ENCODE measurements at places on chromosomes 5 and 9. TPM values are rescaled to one million over a fixed set of nuclear protein-coding genes. Genes with fewer than 3 reads are reported as not detected.

Gene RASEF
- 0.05 TPM for total RNA-seq

Gene FGFR4
- total RNA-seq, result 2.3 TPM

Gene PCDHA9
- not detected for total RNA-seq

Gene LURAP1L
- 2.2 TPM for total RNA-seq

Gene ADGRD2
- not detected for total RNA-seq

Gene IL33
- 19.1 TPM for total RNA-seq

Gene PCSK1
- total RNA-seq, result not detected

Gene ADAMTS12
- 1.7 TPM for total RNA-seq

Gene SPARC
- total RNA-seq, result 435 TPM

Gene GRXCR2
- 9.6 TPM for total RNA-seq

Gene S1PR3
- total RNA-seq, result 28.2 TPM

GRCh38 chr5:140033037-140033760, 9.9 kb downstream of the NRG2 start:
- DNase-seq, result no peak

DNA sequence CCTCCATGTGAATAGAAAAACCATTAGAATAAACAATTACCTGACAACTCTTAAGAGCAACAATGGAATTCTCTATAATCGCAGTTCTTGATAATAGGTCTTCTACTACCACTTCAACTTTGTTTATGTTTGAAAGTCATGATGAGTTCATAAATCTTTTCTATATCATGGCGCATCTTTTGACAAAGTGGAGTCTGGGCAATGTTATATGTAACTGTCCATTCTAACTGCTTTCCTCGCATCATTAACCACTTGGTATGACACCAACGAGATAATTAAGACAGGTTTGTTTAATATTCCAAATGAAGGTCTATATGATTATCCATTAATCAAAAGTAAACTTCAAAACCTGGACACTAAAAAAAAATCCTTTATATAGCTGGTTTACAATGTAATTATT, 272.0 kb downstream of the DENND1A start:
- DNase-seq, result no peak

GRCh38 chr9:224026-224425, 9.4 kb downstream of the DOCK8 start:
- DNase-seq, result no peak

- DNase-seq, result no peak
Measured at GRCh38 chr5:168342151-168342825, 50.8 kb downstream of the WWC1 start.

GRCh38 chr9:20791682-20792081, 107.6 kb downstream of the FOCAD start:
- DNase-seq, result no peak

DNA sequence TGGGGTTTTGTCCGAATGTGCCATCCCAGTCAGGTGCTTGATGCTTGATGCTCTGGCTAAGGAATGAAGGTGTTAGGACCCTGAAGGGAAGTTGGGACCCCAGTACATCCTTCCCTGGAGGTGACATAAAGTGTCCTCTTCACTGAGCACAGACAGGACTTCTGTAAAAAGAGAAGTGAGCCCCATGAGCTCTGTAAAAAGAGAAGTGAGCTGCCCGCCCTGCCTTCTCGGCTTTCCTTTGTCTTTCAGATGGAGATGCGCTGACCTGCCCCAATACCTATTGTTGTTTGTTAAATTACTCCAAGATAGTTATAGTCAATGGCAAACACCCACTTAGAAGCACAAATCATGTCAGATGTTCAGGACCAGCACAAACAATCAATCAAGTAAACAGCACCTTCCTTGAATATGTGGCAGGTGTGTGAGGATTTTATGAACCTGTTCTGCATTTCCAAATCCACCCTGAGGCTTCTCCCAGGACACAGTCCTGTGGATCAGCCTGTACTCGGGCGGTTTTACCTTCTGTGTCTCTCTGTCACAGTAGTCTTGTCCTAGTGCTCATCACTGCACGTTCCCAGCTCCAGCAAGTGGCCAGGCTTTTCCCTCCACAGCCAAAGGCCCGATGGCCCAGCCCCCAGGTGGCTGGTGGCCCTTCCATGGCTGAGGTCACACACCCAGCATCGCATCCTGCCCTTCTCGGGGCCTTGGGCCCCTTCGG, 191.4 kb downstream of the MTRR start:
- DNase-seq, result no peak

DNA sequence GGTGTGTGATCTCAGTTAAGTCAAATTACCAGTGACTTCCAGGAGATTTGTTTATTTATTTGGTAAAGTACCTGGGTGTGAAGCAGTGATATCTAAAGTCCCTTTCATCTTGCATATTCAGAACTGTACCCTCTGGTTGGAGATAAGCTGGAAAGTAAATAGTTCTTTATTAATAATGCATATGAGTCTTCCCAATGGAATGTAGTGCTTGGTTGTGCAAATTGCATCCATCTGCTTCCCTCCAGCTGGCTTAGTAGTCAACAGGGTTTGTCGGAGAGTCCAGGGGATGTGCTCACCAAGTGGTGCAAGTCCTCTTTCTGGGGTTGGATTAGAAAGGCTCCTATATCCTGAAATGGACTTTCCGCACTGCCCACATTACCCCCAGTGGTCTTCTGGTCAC, 42.0 kb downstream of the TRPM3 start:
- no peak for DNase-seq

GRCh38 chr5:83848941-83849340, 128.3 kb upstream of the HAPLN1 start:
- DNase-seq, result no peak

DNA sequence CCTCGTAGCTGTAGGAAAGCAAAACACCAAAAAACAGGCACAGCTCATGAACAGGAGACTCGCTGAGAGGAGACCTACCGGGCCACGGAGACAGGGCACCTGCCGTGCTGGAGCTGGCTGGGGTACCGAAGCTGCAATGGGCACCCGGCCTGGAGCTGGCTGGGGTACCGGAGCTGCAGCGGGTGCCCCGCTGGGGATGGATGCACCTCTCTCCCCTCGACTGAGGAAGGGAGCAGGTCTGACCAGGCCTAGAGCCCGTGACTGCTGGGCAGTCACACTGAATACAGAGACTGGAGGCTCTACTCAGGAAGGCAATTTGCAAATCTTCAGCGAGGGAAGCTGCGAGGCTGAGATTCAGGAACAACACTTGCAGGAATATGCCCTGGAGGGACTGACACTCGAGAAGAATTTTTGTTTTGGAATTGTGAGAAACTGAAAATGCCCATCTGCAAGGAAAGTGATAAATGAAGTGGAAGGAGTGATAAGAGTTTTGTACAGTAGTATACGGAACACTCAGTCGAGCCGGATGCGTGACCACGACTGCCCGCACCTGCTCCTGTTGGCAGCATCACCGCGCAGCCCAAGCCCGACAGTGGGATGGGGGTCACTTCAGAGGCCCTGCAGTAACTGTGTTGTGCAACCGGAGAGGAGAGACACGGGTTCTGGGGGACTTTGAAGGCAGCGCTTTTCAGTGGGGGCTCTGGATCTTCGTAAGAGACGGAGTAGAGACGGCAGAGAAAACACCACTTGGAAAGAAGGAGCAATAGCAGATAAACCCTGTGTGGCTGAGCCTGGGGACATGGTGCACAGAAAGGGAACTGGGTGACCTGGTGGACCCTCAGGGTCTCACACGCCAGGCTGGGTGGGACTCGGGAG, 27.9 kb upstream of the LPCAT1 start:
- DNase-seq, result no peak

DNA sequence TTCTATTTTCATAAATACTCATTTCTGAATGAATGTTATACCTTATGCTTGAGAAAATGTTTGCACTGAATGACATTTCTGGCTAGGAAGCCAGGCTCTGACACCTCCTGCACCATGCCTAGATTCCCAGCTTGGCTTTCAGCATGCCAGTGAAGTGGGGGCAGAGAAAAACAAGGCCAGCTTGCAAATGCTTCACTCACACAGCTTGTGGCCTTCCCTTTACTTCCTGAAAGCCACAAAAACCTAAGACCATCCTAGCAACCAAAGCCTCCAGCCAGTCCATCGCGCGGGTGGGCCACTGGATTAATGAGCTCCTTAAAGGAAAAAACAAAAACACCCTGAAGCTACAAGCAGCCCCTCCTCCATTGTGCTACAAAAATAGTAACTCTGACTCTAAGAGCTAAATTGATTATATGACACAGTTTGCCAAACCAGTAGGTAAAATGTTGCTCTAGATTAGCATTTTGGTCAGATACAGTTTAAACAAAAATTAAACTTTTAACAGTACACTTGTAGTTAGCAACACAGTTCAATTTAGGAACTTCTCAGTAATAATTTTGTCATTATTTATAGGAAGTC, 159.9 kb downstream of the TSSK1B start:
- DNase-seq, result no peak

DNA sequence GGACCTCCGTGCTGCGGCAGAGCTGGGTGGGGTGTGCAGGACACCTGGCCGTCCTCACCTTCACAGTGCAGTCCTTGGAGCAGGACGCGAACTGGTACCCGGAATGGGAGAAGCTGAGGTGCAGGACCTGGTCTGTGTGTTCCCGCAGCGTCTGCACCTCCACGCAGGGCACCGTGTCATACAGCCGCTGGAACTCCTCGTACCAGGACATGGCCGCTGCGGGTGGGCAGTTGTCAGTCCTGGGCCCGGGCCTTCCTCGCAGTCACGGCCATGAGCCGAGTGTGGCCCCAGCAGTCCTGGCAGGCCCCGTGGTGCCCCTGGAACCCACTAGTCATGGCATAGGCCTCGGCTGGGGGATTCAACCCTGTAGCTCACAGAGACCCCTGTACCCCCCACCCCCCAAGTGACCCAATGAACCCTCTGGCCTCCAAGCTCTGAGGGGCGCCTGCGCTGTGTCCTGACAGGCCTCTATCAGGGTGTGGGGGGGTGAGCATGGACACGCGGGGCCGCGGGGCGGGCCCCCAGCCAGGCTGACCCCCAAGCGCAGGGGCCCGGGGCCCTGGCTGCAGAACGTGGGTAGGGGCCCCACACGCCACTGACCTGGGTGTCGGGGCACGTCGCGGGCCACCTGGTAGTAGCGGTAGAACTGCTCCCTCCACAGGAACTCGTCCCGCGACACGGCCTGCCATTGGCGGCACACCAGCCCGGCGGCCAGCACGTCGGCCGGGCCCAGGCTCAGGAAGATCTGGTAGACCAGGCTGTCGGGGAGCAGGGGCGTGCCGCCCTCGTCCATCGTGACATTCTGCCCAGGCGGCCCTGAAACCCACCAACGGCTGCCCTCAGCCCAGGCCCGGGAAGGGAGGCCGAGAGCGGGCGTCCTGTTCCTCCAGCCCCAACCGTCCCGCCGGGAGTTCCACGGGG, 987 bp downstream of the FBXW5 start:
- no peak for DNase-seq

DNA sequence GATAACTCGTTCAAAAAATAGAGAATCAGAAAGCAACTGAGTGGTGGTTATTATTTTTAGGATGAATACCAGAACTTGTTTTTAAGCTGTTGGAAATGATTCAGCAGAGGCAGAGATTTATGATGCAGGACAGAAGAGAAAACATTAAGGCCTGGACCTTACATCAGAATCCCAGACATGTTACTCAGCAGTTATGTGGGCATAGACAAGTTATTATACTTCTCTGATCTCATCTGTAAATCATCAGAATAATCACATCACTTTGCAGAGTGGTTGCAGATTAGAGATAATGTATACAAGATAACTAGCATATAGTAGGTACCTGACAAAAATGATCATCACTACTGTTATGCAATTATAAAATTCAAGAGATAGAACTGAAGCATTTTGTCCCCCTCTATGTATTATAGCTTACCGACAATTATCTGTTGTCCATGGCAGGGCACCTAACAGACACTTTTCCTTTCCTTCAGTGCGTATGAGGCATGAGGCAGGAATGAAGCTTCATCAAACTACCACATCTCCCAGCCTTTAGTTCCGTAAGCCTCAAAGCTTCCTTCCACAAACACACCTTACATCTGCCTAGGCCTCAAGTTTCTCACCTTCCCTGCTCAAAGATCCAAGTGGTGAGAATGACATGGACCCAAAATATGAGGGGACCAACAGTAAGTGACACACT, 165.9 kb downstream of the DENND1A start:
- DNase-seq, result no peak

DNA sequence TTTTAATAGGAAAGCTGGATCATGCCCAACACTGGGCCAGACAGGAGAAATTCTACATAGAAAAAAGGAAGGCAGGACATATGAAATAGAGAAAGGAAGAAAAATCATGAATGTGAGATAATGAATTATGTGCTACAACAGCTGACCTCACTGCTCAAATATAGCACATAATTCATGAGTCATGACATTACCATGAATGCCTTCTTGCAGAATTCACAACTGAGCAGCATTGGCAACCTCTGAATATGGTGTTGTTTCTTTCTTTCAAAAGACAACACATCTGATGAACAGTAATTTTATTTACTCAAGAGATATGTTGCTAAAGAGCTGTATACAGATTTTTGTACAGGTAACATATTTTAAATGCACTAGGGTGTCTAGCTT, 34.4 kb downstream of the APBA1 start:
- no peak for DNase-seq

DNA sequence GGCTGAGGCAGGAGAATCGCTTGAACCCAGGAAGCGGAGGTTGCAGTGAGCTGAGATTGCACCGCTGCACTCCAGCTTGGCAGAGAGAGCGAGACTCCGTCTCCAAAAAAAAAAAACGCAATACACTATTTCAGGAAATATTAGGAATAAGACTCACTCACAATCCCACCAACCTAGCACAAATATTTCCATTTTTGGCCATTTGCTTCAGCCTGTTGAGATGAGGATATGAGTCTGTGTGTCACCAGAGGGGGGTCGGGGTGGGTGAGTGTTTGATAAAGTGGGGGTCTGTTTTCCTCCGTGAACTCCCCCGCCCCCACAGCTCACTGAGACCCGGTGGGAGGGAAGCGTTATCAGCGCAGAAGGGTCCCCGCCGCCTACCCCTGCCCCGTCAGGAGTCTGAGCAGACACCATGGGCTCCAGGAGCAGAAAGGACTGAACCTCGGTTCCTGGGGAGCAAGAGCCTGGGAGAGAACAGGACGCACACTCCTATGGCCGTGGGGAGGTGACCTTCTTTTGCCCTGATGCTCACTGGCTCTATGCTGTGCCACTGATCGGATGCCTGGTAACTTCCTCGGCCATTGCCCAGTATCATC, 153.8 kb upstream of the PHYKPL start:
- DNase-seq, result no peak

DNA sequence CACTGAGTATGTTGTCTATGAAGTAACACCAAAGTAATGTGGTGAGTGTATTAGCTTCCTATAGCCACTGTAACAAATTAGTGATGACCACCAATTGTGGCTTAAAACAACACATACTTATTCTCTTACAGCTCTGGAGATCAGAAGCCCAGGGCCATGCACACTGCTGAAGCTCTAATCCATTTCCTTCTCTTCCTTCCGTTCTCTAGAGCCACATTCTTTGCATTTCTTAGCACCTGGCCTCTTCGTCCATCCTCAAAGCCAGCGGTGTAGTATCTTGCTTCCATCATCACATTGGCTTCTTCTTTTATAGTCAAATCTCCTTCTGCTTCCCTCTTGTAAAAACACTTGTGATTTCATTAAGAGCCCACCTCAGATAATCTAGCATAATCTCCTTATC, 230.3 kb upstream of the RFX3 start:
- no peak for DNase-seq

Measured in Right ventricle myocardium superior (tissue), 1 donor.